Activated CD4-positive, alpha-beta T cell treated with anti-CD3 and anti-CD28 coated beads, Interleukin-10, Interleukin-2, amounts not matched to agents 100 ng/mL and 50 ng/mL, durations not matched to agents 16 hours and 8 hours (primary cell): ENCODE measurements at places on chromosomes 2 and 18.
A peak's percentile ranks its signal among the peaks of the same experiment; 100 is the strongest.

DNA sequence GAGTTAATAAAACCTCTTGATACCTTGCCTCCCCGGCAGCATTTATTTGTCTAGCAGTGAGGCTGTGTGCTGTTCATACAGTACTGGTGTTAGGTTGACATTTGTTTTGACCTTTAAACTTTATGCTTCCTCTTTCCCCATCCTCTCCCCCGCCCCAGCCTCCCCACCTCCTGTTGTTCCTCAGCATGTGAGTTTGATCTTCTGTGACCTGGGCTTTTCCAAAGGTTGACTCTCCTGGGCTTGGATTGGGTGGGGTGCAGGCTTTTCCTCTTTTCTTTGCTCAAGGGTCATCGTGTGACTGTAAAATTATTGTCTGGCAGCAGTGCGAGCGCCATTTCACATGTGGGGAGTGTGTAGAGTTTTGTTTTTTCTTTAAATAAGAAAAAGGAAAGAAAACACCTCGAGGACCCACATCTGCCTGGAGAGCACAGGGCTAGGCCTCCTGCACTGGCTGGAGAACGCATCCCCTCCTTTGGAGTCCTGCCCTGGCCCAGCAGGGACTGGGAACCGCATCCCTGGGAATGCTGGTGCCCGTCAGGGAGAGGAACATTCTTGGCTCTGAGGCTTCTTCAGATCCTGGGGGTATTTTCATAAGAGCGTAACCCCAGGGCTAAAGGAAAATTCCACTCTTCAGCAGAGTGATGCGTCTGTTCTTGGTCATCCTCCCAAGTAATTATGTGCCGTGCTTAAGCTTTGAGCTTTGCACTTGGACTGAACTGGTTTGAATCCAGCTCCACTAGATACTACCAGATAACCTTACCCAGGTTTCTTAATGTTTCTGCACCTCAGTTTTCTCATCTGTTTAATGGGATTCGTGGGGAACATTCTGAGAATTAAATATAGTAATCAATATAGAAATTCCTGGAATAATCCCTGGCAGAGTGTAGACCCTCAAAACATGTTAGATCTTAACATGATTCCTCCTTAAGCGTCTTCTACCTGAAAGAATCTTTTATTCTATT, 91.5 kb downstream of the SETBP1 start:
- no peak for DNase-seq

- DNase-seq, result peak; percentile 95
Measured at GRCh38 chr2:241762933-241763369, 13.7 kb upstream of the GAL3ST2 start.

- DNase-seq, result no peak
Measured at GRCh38 chr2:235171550-235172031, 219.8 kb downstream of the SH3BP4 start.

- DNase-seq, result no peak
Measured at GRCh38 chr2:10546975-10547391, 98.9 kb upstream of the ODC1 start.

DNA sequence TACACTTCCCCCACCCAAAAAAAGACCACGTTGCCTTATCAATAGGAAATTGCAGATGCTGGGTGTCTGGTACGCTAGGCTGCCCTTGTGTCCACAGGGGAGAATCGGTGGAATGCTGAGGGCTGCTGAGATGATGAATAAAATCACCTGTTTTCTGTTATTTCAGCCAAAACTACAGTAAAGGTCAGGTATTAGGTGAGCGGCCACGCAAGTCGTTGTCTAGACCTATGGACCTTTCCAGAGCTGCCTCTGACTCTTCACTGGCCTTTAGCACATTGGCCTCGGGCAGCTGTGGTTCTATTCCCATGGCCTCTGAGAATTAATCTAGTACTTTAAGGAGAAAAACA, 89.6 kb downstream of the MTCL1 start:
- no peak for DNase-seq

- no peak for DNase-seq
Measured at GRCh38 chr18:3455907-3456685, 6.1 kb downstream of the TGIF1 start.

GRCh38 chr18:78241535-78242253, 737.9 kb upstream of the SALL3 start:
- DNase-seq, result no peak

- no peak for DNase-seq
Measured at GRCh38 chr2:174148833-174149232, 99.5 kb downstream of the OLA1 start.

GRCh38 chr2:74886811-74887210, 52.9 kb downstream of the HK2 start:
- no peak for DNase-seq

DNA sequence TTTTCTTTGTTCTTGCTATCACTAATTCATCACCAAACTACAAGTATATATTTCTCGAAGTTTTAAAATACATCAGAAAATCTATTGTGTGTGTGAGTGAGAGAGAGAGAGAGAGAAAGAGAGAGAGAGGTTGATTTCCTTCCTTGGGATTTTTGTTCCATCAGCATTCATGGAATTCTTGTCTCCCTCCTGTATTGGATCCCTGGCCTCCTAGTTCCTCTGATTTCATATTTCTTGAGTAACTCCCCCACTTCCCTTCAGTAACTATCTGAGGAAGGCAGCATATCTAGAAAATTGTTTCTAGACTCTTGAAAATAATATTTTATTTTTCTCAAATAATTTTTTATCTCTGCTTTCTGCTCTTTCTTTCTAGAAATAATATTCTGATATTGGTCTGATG, 13.3 kb upstream of the ACTR2 start:
- no peak for DNase-seq

- no peak for DNase-seq
Measured at GRCh38 chr2:19226871-19227270, 131.6 kb downstream of the OSR1 start.

- DNase-seq, result no peak
Measured at GRCh38 chr2:232535761-232536530, 3.5 kb upstream of the CHRNG start.

DNA sequence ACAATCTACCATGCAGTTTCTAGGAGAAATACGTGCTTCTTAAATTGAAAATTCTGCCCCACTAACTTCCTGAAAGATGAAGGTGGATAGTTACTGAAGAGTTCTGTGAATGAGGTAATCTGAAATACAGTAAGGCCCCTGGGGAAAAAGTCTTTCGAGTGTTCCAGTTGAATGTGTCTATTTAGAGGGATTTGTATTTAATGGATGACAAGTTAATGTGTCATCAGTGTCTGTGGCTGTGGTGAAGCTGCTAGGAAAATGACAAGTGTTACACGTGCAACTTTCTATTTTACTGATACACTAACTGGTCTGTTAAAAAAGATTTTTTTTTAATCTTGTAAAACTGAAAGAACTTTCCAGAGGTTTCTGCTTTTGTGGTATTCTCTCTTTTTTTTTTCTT, 384.6 kb downstream of the STK39 start:
- DNase-seq, result peak; percentile 84

DNA sequence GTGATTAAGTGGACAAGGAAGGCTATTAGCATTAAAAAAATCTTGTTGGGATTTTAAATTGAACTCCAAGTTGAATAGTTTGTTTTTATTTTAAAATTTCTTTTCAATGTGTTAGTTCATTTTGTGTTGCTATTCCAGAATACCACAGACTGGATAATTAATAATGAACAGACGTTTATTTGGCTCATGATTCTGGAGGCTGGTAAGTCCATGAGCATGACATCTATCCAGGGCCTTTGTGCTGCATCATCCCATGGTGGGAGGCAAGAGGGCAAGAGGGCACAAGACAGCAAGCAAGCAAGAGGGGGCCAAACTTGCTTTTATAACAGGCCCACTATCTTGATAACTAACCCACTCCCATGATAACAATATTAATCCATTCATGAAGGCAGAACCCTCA, 22.5 kb downstream of the CCDC85A start:
- no peak for DNase-seq

GRCh38 chr18:58124475-58124874, 80.4 kb downstream of the NEDD4L start:
- DNase-seq, result no peak

DNA sequence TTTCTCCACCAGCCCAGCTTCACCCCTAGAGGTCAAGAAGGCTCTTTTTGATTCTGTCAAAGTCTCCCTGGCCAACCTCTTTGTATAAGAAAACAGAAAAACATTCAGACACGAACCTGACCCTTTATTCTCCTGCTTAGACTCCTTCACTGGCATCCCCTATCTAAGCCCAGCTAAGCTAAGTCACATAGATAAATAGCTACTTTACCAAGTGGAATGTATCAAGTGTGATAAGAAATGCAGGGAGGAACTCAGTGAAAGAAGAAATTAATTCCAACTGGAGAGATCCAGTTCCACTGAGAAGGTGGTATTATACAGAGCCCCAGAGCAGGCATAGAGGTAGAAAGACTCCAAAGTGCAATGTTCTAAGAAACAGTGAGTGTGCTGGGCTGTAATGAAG, 489.5 kb downstream of the TNS1 start:
- DNase-seq, result no peak

DNA sequence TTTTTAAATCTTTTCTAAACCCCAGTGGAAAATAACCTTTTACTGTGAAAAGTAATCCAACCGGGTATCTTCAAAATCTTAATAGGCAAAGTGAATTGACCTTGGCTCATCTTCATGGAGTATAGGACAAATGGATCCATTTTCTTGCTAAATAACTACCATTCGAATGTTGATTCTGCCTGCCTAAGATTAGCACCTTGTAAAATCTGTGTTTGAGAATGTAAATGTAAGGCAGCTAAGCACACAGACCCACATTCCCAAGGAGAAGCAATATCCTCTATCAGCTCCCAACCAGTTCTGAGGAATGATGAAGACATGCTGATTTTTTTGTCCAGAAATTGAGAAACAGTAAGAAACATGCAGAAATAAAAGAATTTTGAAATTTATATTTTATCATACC, 509.8 kb upstream of the SMIM21 start:
- no peak for DNase-seq

GRCh38 chr18:49100226-49100968, 149.6 kb upstream of the SMAD7 start:
- no peak for DNase-seq

GRCh38 chr2:199739413-199740110, 111.4 kb downstream of the FTCDNL1 start:
- DNase-seq, result peak; percentile 53

DNA sequence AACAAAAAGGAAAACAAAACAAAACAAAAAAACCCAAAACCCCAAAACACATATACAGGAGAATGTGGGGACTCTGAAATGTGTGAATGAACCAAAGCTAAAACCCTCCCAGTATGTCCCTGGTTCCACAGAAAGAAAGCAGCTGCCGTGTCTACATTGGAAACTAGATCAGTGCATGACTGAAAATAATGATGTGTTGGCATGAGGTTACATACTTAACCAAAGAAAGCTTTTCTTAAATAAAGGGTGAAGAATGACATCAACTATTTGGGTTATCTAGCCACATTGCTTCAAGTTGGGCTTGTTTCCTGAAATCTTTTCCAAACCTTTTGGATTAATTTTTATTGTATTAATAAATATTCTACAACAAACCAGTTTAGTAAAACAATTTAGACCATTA, 91.9 kb upstream of the FN1 start:
- no peak for DNase-seq

DNA sequence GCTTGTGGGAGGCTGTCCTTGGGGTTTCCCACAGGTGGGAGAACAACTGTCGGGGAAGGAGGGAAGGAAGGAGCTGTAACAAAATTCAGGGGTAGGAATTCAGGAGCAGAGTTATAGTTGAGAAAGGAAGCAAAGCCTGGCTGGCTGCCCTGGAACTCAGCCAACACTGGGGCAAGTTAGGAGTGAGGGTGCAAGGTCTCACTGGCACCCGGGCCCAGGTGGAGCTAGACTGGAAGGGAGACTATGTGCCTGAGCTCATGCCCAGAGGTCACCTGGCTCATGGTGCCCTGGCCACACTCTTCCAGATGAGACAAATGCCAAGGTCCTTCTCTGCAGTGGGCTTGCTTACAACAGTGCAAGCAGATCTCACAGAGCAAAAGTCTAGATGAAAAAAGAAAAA, 75.6 kb upstream of the ARHGAP28 start:
- DNase-seq, result no peak

- no peak for DNase-seq
Measured at GRCh38 chr2:29817299-29817698, 104.1 kb downstream of the ALK start.

DNA sequence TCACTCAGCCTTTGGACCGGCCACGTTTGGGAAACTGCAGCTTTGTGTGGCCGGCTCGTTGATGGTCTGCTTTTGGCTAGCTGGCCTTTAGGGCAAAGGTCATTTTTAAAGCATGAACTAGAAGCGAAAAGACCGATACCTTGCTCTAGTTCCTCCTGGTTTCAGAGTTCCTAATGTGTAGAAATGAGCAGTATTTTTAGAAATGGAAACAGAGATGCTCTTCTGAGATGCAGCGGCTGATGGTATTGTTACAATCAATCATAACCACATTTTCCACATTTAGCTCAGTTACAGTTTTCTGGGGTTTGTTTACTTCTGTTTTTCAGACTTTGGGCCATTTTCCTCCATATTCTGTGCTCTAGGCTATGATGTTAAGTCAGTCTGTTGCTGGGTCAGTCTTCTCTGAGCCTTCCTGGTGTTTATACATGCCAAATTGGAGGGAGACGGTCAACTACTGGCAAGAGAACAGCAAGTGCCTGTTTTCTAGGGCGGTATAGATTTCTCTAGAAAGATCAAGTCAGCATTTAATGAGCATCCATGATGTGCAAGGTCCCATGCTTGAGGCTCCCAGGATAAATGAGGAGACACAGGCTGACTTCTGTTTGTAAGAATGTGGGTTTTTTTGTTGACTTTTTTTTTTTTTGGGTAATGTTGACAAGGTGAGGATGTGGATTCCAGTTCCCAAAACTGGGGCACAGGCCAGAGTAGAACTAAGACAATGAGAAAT, 28.0 kb downstream of the RNF144A start:
- peak; percentile 14 for DNase-seq

- DNase-seq, result peak; percentile 31
Measured at GRCh38 chr2:127525691-127526131, 578 bp downstream of the IWS1 start.

GRCh38 chr2:69309351-69310110, 77.5 kb downstream of the GFPT1 start:
- DNase-seq, result no peak

GRCh38 chr2:226540204-226540994, 259.2 kb downstream of the IRS1 start:
- DNase-seq, result no peak

GRCh38 chr2:128362889-128363228, 44.2 kb upstream of the HS6ST1 start:
- DNase-seq, result no peak

- no peak for DNase-seq
Measured at GRCh38 chr2:168496906-168497305, 40.8 kb downstream of the CERS6 start.

DNA sequence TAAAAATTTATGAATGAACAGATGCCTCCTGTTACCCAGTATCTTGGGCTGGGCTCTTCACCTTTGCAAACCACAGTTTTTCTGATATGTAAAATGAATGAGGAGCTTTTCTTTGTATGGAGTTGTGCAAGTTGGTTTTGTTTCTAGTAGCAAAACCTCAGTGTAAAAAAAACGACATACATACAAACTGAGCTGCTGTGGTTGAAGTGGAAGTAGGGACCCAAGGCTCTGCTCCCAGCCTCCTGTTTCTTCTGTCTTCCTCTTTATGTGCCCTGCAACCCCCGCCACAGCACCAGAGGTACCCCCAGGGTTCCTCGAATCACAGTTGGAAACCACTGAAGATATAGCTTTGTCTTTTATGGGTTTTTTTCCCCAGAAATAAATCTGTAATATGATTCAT, 118.1 kb downstream of the MYO1B start:
- DNase-seq, result no peak
